ENCODE measurements at places on chromosomes 1 and 21. TPM values are rescaled to one million over a fixed set of nuclear protein-coding genes. Genes with fewer than 3 reads are reported as not detected.
A peak's percentile ranks its signal among the peaks of the same experiment; 100 is the strongest.

GRCh38 chr1:160124705-160125478 is 9.3 kb downstream of the ATP1A2 start:
- H3K27ac ChIP-seq = peak overlapping the region; percentile 77
- peaks cover 55% of the 10 kb centered on the region for H3K36me3 ChIP-seq
- H3K27me3 ChIP-seq = no peaks in the 10 kb centered on the region
- no peak for DNase-seq
- no peak overlapping the region for H3K4me3 ChIP-seq

CR1 gene
- 0.19 TPM for polyA plus RNA-seq

DNA sequence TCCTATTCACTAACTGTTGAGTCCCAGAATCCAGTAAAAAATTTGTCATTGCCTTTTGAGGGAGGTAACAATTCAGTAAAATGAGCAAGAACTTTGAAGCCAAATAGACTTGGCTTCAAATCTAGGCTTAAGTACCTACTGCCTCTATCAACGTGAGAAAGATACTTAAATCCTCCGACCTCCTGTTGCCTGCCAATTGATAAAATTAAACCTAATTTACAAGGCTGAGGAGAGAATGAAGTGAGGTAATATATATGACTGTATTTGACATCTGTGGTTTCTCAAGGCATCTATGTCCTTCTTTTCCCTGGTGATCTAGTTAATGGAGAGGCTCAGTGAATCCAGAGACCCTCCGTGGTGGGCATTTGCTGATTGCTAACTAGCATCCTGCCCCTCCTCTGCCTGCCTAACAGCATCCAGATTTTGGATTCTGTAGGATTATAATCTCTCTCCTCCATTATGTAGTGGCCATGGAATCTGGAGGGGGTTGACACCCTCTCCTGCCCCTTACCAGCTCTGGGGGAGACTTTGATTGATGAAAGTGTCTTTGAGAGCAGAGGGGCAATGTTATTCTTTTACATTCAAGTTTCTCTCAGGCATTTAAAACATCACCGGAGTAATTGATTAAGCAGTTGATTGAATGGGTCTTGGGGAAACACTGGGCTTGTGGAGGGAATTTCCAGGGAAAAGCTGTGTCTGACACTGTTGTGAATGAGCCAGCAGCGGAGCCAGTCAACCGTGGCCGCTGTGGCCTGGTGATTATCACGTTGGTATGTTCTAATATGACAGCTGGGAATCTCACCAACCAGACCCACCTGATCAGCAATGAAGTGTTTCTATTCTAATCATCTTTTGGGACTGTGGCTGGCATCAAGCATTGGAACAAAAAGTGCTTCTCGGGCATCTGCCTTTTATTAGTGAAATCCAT is 140.7 kb upstream of the FAM78B start:
- H3K36me3 ChIP-seq = no peaks in the 10 kb centered on the region
- H3K4me1 ChIP-seq = peaks cover 2% of the 10 kb centered on the region
- DNase-seq = peak; percentile 60
- peak overlapping the region; percentile 81 for H3K27ac ChIP-seq
- H3K27me3 ChIP-seq = no peaks in the 10 kb centered on the region

DNA sequence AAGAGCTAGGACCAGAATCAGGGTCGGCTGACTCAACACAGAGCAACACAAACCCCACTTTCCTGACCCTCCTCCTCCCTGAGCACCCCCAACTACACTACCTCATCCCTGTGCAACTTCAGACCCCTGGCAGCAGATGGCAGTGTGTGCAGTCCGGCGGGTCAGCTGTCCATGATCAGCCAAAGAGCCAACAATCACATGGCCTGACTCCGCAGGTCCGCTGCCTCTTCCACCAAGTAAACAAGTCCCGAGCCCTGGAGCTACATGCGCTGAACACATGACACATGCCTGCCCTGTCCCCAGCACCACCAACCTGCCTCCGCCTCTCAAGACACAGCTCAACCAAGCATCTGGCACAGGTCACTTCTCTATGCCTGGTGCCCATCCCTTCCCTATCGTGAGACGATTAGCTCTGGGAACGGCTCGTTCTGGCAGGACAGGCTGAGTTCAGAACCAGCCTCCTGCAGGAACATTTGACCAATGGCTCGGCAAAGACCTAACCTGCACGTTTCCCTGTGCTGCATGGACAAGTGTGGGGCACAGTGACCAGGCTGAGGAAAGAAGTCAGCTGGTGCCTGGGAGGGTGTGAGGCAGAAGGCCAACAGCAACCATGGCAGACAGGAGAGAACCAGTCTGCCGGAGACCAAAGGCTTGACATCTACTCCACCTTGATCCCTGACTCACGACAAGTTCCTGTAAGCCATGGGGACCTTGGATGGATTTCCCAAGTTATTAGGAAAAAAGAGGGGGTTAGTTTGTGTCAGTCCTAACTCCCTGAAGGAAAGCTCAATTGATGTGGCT is 60.3 kb downstream of the CD46 start:
- DNase-seq = peak; percentile 80
- peak overlapping the region; percentile 88 for H3K27ac ChIP-seq

DNA sequence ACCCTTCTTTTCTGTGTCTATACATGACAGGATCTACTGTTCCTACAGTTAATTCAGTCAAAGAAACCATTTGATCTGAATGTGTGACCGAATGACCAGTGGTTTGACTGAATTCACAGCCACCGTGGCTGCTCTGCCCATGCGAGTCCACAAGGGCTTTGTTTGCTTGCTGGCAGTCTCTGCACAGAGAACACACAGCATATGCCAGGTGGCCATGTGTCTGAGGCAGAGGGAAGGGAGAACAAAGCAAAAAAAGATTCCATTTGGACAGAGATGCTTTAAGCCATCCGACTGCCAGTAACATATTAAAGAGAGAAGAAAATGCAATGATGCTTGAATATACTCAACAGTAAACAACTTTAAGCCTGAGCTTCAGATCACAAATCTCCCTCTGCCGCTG is 737.8 kb upstream of the CXADR start:
- no peak overlapping the region for H3K4me3 ChIP-seq
- no peaks in the 10 kb centered on the region for H3K36me3 ChIP-seq
- DNase-seq = no peak
- H3K4me1 ChIP-seq = no peaks in the 10 kb centered on the region
- no peaks in the 10 kb centered on the region for H3K27me3 ChIP-seq

GRCh38 chr1:22201023-22201422 is 58.1 kb upstream of the WNT4 start:
- no peak overlapping the region for H3K27ac ChIP-seq
- no peaks in the 10 kb centered on the region for H3K36me3 ChIP-seq
- no peak overlapping the region for H3K4me3 ChIP-seq
- no peaks in the 10 kb centered on the region for H3K27me3 ChIP-seq
- no peak for DNase-seq

DNA sequence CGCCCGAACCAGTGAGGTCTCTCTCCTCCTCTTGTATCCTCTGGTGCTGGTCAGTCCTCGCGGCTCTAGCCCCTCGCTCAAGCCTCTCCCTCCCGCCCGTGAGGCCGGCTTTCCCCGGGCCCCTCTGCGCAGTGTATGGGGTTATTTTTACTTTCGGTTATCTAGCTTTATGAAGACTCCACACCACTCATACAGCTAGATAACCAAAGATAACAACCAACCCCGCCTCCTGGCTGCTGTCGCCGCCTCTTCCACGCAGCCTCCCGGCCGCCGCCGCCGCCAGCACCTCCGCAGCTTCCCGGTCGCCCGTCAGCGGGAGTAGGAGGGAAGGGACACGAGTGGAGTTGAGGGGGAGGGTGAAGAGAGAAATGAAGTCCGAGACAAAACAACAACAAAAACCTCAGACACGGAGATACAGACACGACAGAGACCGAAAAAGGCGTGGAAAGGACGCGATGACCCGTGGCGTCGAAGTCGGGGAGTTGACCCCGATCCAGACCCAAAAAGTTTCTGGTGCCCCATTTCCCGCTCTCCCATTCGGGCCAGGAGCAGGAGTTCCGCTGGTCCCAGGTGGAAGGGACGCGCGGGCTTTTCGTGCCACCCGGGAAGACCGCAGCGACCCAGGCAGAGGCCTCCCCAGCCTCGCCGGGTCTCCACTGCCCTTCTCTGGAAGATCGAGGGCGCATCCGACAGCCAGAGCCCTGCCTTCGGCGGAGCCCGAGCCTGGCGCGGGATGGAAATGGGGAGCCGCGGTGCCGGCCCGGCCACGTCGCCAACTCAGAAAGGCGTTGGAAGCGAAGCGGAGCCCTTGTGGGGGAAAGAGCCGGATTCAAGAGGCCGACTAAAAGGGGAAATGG is 51.4 kb downstream of the RHBG start:
- no peak for DNase-seq
- H3K4me1 ChIP-seq = peaks cover 30% of the 10 kb centered on the region
- no peaks in the 10 kb centered on the region for H3K36me3 ChIP-seq
- H3K27me3 ChIP-seq = peaks cover 43% of the 10 kb centered on the region
- no peak overlapping the region for H3K27ac ChIP-seq

Data from heart left ventricle (tissue), 16 donors.